ENCODE measurements at places on chromosomes 5 and 9.

DNA sequence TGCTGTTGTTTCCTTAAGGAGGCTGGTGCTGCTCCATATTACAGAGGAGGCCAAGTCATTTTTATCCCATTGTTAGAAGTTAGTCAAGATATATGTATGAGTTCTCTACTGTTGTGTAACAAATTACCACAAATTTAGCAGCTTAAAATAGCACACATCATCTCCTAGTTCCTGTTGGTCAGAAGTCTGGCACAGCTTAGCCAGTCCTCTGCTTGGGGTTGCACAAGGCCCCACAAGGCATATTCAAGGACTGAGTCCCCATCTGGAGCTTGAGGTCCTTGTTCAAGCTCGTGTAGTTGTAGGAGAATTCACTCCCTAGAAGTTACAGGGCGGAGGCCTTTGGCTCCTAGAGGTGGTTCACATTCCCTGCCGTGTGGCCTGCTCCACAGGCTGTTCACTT, 14.7 kb downstream of the MTAP start:
- DNase-seq: no peak

DNA sequence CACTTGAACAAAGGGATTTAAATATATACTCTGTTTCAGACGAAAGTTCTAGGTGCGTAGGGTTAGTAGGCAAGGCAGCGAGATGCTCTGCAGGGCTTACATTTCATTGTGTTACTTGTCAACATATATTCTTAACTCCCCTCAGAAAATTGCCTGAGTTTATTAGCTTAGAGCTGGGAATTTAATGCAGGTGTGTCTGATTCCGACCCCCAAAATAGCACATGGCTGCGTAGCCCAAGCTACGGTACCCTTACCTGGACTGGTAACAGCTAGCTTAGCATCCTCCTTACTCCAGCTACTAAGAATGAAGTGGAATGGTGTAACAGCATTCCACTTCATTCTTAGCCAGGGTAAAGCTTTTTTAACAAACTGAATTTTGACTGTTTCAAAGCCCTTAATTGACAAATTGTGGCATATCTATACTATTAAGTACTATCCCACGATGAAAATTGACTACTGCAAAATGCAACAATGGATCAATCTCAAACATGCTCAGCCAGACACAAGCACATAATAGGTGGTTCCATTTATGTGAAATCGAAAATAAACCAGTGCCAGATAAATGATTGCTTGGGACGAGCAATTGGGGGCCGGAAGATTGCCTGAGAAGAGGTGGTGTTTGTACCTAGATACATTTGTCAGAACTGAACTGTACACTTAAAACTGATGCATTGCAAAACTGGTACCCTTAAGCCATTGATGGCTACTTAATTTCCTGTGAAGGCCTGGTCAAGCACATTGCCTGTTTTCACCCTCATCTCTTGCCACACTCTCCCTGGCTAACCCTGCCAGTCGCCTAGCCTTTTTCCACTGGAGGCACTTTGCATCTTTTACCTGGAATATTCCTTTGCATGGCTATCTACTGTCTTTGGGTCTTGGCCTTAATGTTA, 3.0 kb upstream of the FGF18 start:
- DNase-seq: no peak

GRCh38 chr5:154237946-154238345, 47.4 kb downstream of the GALNT10 start:
- no peak for DNase-seq

DNA sequence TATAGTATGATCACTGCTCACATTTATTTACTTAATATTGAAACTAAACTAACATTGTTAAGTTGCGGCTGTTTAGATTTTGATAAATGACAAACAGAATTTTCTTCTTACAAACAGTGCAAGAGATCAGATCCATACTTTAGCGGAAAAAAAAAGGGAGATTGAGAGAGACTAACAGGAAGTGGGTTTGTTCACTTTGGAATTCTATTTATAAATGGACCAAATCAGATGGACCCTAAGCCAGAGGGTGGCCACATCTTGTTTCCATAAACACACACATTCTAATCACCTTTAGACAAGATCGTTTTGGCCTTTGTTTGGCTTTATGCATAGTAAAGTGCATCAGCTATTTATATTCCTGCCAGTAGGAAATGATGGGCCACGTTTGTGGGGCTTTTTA, 381.4 kb upstream of the CD180 start:
- DNase-seq: no peak

DNA sequence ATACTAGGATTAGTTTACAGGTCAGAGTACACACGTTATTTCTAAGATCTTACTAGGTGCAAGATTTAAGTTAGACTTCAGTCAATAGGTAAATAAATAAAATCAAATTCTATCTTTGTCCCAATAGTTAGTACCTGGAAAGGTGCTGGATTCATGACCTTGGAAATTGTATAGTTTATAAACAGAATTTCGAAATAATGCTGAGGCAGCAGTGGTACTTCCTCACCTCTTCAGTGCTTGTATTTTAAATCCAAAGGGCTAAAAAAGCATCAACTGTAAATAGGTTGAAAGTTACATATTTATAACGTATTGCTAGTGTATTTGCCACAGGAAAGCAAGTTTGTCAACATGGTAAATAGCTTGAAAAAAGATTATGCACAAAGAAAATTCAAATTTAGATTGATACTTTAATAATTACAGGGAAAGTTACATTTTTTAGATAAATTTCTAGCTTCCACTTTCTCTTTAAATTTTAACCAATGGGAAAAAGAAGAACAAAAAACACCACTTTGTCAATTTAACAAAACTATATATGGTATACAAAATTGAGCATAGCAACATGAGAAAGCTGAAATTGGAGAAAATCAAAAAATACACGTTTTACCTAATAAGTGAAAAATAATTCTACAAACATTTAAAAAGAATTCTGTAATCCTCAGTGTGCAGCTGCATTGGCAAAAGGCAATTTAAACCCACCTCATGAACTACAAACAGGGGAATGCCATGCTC, 46.5 kb downstream of the NR3C1 start:
- no peak for DNase-seq

DNA sequence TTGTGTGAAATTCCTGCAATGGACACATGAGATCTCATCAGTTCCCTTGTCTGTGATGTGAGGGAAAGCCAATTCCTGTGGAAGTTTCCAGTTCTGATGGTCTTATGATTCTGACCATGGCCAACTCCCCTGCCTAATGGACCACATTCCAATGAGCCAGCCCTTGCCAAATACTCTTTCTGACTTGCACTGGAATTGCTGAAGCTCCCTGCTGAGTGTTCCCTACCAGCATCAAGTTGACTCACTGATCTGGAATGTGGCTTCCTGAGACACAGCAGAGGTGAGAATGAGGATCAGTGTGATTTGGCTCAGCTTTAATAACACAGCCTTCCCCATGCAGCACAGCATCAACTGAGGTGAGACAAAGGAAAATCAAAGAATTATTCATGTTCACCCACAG, 427.8 kb downstream of the KDM4C start:
- no peak for DNase-seq
